Stimulated activated CD4-positive, alpha-beta T cell treated with anti-CD3 and anti-CD28 coated beads, Interleukin-1b, Interleukin-23, amount 100 ng/mL, for 48 hours (primary cell): ENCODE measurements at places on chromosomes 12 and 14.

DNA sequence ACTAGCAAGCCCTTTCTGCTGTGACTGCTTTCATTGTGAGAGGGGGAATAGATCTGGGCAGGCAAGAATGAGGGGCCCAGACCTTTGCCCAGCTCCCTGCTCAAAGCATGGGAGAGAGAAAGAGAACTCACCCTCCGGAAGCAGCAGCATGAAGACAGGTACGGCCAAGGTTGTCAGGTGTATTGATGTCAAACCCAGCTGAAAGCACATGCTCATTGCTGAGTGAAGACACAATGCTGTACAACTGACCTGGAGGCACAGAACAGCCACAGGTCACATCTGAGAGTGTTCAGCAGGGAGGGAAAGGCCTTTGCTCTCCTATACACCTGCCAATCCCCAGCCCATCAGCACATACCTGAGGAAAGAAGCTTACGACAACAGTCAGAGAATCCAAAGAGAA lies 5.5 kb downstream of the ANKRD52 start:
- no peak for DNase-seq

- DNase-seq = no peak
Measured at GRCh38 chr14:94282991-94283723, 9.9 kb downstream of the SERPINA10 start.

DNA sequence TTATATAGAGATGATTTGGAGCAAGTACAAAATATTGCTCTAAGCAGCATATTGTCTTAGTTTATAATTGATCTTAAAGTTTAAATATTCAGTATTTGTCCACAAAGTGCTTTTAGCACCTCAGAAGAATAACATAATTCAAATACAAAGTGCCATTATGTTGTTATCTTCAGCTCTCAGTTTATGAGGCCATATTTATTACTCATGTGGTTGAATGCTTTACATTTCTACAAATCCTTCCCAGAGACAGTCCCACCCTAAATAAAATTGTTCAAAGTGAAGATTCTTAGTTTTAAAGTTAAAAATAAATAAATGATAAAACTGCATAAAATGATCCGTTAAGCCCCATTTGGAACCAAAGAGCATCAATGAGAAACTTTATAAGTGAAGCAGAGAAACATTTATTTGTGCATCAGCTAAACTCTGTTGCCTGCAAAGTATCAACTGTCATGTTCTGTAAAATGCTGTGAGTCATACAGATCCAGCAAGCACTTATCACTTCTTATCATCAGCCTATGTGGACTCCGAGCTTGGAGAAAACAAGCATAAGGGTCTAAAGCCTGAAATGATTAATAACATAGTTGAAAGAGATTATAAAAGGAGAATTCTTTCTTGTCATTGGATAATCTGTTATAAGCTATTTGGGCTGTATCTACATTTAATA lies 218.9 kb downstream of the ADAMTS20 start:
- no peak for DNase-seq

GRCh38 chr12:115296613-115297198 lies 612.7 kb upstream of the TBX3 start:
- no peak for DNase-seq

- no peak for DNase-seq
Measured at GRCh38 chr14:65377576-65377975, 35.0 kb upstream of the FUT8 start.

GRCh38 chr12:48999371-49000131 lies at the start of gene DDN:
TSS of gene DDN (minus strand) at chr12:48999375. CDS start at chr12:48999287, 88 bp downstream.
- DNase-seq = peak; percentile 50

- no peak for DNase-seq
Measured at GRCh38 chr14:90614696-90615516, 201.3 kb downstream of the TTC7B start.

GRCh38 chr12:42372154-42372791 lies 46.3 kb downstream of the PPHLN1 start:
- DNase-seq = no peak

GRCh38 chr12:117208206-117208605 lies 17.9 kb upstream of the FBXO21 start:
- no peak for DNase-seq

GRCh38 chr14:54577977-54578376 lies 11.0 kb downstream of the SAMD4A start:
- no peak for DNase-seq

DNA sequence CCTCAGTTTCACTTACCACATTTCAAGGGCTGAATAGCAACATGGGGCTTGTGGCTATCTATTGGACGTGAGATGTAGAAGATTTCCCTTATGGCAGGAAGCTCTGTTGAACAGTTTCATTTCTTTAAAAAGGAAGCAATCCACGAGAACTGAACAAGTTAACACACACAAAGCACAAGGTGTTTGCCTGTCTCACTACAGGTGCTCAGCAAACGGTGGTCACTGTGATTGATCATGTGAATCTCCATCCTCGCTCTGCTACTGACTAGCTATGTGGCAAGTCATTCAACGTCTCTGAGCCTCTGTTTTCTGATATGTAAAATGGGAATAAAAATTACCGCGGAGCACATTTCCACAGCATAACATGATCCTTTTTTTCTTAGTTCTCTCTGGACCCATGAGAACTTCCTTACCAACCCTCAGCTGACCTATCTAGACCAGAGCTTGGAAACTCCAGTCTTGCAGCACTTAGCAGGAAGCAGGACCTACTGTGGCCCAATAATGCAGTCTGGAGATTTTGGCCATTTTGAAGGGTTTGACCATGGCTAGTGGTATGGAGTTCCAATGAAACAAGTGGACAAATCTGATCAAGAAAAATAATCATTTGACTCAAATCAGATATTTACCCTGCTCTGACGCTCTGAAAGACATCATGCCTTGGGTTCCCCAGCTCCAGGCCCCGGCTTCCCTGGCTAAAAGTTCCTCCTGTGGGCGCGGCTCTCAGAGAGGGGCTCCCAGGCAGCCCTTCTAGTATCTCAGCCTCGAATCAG lies 278.8 kb downstream of the ZFP36L1 start:
- no peak for DNase-seq

DNA sequence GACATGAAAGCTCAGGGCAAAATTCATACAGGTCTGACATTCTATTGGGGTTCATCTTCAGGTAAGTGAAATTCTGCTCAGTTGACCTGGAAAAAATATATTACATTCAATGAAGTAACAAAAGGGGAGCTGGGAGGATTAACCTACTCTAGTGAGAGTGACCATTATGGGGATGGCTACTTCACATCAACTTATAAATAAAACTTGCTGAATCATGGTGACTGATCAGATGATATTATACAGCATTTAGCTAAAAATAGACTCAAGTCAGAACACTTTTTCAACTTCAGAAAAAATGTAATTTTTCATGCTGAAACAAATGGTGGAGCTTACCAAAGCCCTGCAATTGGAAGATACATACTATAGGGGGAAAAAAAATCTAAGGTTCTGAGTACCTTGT lies 800.2 kb downstream of the FSCB start:
- no peak for DNase-seq

DNA sequence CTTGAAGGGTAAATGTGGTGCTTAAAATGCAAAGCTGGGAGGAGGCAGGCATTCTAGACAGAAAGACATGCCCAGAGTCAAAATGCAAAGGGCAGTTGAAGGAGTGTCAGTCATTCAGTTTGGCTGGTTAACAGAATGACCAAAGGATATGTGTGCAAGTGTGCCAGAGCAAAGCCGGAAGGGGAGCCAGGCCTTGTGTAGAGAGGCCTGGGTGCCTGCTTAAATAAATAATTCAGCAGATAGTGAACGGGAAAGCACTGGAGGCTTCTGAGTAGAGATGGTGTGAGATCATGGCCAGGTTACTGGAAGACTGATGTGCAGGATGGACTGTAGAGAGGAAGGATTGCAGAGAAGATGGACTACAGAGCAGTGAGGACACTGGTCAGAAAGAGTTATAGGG lies 244.9 kb downstream of the PRKD1 start:
- DNase-seq = no peak

- DNase-seq = no peak
Measured at GRCh38 chr14:61514927-61515326, 180.4 kb upstream of the HIF1A start.

DNA sequence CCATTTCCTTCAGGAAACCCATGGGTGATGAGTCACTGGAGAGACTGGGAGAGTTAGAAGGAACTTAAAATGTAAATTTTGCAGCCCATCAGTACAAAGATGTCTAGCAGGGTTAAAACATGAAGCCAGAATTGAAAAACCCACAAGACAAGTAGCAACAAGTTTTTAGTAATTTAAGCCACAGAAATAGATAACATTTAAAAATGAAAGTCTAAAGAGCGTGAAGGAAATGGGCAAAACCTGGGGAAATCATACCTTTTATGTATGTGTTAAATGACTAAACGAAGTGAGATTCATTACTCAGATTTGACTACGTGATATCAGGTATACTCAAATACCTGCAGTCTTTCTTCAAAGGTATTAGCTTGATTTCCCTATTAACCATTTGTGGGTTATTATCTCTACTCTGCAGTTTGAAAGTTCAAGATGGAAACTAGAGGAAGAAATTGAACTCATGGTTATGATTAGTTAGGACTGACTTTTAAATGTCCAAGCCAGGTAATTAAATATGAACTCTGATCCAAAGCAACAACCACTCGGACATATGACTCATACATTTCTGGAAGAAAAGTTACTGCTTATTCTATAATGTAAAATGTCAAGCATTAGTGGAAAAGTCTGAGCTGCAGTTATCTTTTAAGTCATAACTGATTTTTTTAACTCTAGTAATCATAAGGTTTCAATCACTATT lies 84.1 kb downstream of the ITPR2 start:
- DNase-seq = no peak

- DNase-seq = no peak
Measured at GRCh38 chr12:77855548-77855947, 24.9 kb downstream of the NAV3 start.

DNA sequence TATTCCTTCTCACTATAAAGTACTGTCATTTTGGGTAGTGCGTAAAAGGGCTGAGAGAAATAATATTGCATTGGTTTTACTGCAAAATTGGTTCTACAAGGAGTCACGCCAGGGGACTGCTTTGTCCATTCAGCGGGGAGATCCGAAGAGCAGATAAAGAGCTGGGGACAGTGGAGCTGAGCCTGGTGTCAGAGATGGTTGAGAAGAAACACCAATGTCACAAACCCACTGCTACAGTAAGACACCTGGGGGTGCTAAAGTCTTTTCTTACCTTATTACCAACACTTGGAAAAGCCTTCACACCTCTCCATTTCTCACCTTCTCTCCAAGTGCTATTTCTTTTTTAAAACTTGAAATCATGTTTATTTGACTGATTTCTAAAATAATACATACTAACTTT lies 14.1 kb downstream of the IL31 start:
- no peak for DNase-seq

GRCh38 chr12:92854344-92854743 lies 74.8 kb downstream of the EEA1 start:
- no peak for DNase-seq

GRCh38 chr14:93705513-93706156 lies 82.7 kb downstream of the PRIMA1 start:
- no peak for DNase-seq

DNA sequence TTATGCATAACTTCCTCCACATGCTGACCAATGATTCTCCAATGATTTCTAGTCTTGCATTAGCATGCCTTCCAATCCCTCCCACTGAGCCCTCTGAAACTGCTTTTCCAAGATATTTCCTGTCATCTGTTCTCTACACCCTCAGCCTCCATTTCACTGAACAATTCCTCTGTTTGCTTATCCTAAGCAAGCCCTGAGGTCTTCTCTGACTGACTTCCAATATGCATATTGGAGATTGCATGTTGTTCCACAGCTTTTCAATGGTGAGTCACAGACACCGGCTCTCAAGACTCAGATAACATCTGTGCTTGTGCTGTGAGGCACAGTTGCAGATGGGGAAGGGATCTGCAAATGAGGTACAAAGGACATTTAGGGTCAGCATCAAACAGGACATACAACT lies 141.0 kb downstream of the SLC16A7 start:
- DNase-seq = no peak

DNA sequence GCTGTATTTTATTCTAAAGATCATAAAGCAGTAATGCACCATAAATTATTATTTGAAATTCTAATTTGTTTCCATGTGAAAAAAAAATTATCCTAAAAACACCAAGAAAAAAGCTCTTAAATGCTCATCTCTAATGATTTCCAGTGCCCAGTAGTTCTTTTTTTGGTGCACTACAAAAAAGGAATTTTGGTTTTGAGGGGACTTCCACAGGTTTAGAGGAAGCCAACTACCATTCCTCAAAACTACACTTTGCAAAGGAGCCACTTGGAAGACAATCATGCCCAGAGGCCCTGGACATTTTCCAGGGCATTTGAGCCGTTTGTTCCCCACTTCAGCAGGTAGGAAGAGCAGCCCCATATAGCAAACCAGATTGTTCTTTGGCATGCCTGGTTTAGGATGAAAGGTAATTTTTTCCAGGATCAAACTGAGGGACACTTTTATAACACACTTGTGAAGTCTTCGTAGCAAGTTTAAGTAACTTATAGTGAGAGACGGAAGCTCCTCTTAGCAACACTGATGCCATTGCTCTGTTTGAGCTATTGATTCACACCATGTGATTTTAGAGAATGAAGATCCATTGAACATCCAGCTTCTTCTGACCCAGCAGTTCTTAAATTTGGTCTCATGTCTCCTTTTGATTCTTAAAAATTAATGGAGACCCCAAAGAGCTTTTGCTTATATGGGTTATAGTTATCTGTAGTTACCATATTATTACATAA lies 187.9 kb downstream of the ETV6 start:
- DNase-seq = no peak

- DNase-seq = no peak
Measured at GRCh38 chr14:84963518-84963917, 566.4 kb upstream of the FLRT2 start.

GRCh38 chr12:27614386-27614785 lies 81.9 kb upstream of the REP15 start:
- DNase-seq = no peak

GRCh38 chr12:28793581-28794151 lies 355.4 kb upstream of the FAR2 start:
- DNase-seq = no peak

DNA sequence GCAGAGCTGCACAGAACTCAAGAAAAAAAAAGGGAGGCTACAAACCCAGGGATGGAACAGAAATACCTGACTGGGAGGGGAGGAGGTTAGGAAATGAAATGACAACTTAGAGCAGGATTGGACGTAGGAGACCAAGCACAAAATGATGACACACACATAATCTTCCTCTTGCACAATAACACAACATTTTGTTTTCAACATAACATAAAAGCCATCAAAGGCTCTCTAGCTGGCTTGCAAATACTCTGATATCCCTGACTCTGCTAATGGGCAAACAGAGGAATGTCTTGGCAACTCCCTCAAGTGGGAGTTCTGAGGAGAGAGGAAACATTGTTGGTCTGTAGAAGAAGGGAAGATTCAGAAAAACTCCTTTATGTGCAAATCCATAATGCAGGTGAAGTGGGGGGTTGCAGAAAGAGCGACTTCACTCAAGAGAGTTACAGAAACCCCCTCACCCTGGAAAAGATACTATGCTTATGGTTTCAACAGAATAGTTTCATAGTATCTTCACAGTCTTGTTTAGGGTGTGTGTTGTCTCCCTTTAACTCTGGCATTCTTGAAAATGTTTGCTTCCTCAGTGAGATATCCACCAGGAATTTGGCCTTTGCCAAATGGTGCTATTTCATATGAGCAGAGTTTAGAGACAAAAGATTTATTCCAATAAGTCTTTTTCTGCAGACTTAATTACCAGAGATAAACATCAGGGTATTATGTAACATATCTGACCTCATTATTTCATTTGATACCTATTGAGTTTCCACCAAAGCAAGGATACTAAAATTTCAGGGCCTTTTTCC lies 43.8 kb upstream of the LTBP2 start:
- no peak for DNase-seq
